AG04449 (cell line): ENCODE measurements at places on chromosomes 1 and 21.

- no peak for DNase-seq
Measured at GRCh38 chr1:12562955-12563576, 54.9 kb downstream of the DHRS3 start.

DNA sequence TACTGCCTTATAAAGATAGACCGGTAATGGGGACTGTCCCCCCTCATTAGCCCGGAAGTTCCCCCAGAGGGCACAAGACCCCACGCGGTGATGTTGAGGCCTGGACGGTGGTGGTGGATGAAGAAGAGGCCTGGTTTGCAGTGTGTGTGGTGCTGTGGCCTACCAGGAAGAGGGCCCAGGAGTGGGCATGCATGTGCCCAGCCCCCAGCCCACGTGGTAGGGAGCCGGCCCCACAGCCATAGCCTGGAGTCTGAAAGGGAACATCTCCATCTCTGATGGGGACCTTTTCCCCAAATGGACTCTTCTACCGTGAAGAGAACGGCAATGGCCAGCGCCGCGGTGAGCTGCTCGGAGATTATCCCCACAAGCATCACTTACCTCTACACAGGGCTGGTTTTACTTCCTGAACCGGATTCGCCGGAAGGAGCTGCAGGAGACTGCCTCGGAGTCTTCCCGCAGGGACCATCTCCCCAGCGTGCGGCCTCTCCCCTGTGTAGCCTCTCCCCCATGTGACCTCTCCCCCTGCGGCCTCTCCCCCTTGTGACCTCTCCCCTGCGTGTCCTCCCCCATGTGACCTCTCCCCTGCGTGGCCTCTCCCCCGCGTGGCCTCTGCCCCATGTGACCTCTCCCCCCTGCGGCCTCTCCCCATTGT is 20.6 kb downstream of the RRP1 start:
- no peak for DNase-seq

GRCh38 chr1:104132382-104132973 is 382.8 kb downstream of the AMY1C start:
- no peak for DNase-seq

DNA sequence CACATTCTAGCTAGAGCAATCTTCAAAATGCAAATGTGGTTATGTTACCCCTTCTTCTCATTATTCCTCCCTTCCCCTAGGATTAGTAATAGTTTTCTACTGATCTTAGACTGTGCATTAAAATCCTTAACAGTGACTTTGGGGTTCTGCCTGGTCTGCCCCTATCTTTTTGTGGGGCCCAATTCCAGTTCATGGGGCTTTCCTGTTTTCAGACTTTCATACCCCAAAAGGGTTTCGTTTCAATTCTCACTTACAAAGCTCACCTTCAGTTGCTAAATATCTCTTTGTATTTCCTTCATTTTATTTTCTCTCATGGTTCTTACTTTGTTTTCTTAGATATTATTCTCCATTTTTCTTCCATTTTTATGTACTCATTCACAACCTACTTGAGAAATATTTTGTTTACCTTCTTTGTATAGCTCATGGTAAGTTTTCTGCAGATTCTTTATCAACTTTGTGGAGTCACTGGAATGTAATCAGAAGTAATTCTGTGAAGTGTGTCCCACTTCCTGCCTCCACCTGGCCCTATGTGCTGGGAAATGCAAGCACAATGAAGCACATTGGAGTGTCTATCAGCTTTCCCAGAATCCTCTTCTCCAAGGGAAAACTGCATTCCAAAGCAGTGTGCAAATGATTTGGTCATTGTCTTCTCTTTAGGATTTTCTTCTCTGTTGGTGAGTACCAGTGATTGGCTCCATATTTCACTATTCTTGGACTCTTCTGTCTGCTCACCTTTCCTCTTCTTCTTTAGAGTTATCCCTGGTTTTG is 350.2 kb downstream of the ZNF326 start:
- no peak for DNase-seq
